ENCODE measurements at places on chromosomes 7 and 10. TPM values are rescaled to one million over a fixed set of nuclear protein-coding genes. Genes with fewer than 3 reads are reported as not detected.

GRCh38 chr10:132064082-132064755 is 1.5 kb upstream of the JAKMIP3 start:
- no peak overlapping the region for H3K4me3 ChIP-seq
- no peak overlapping the region for H3K27ac ChIP-seq
- H3K36me3 ChIP-seq: no peaks in the 10 kb centered on the region
- no peak for DNase-seq

DNA sequence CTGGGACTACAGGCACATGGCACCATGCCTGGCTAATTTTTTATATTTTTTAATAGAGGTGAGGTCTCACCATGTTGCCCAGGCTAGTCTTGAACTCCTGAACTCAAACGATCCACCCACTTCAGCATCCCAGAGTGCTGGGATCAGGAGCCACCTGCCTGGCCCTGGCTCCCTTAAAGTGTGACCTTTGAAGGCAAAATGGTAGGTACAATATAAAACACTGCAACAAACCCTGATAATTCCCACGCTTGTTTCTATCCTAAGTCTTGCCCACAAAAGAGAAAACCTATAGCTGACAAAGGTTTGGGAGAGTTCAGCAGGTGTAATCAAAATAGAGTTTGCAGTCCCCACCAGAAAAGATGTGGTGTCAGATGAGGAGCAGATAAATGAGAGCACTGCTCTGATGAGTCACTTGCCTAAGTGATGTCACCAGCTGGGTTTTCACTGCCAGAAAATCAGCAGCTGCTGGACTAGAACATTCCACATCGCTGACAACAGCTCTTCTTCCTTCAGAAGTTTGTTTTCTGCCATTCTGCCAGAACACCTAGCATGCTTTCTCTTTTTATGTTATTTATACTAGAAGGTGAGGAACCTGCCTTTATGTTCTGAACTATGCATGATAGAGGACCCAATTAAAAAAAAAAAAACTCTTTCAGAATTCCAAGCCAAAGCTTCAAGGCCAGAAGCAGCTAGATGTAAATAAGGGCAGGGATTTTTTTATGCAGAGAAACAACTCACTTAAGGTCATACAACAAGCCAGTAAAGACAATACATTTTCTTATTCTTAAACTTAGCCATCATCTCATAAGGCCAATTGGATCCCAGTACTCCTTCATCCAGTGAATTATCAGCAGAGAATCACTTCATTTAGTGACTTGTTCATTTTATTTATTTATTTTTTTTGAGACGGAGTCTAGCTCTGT is 18.0 kb downstream of the PURB start:
- H3K27me3 ChIP-seq: peaks cover 5% of the 10 kb centered on the region
- DNase-seq: peak; percentile 28
- peaks cover 9% of the 10 kb centered on the region for H3K4me1 ChIP-seq
- no peaks in the 10 kb centered on the region for H3K36me3 ChIP-seq
- no peak overlapping the region for H3K4me3 ChIP-seq

GRCh38 chr10:90579602-90580242 is 278.1 kb downstream of the HTR7 start:
- peaks cover 1% of the 10 kb centered on the region for H3K27me3 ChIP-seq
- H3K27ac ChIP-seq: no peak overlapping the region
- no peaks in the 10 kb centered on the region for H3K36me3 ChIP-seq
- H3K4me3 ChIP-seq: no peak overlapping the region
- H3K4me1 ChIP-seq: no peaks in the 10 kb centered on the region

FAM237B gene
- not detected for total RNA-seq

NME8 gene
- total RNA-seq: not detected

ATOH7 gene
- not detected for total RNA-seq

DNA sequence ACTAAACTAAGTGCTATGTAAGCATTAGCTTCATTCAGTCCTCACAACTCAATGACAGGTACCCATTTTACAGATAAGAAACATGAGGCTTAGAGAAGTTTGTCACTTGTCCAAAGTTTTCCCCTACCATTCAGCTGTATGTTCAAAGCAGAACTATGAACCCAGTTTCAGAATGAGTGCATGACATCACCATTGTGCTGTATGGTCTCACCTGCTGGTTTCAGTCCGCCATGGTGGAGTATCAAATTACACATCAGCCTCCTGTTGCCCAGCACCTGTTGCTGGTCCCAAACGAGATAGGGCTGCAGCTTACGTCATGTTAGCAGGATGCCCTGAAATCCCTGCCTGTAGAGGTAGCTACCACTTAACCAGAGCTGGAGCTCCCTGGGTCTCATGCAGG is 95.0 kb downstream of the DYNC1I1 start:
- H3K4me1 ChIP-seq: no peaks in the 10 kb centered on the region
- peaks cover 2% of the 10 kb centered on the region for H3K27me3 ChIP-seq
- DNase-seq: no peak

DNA sequence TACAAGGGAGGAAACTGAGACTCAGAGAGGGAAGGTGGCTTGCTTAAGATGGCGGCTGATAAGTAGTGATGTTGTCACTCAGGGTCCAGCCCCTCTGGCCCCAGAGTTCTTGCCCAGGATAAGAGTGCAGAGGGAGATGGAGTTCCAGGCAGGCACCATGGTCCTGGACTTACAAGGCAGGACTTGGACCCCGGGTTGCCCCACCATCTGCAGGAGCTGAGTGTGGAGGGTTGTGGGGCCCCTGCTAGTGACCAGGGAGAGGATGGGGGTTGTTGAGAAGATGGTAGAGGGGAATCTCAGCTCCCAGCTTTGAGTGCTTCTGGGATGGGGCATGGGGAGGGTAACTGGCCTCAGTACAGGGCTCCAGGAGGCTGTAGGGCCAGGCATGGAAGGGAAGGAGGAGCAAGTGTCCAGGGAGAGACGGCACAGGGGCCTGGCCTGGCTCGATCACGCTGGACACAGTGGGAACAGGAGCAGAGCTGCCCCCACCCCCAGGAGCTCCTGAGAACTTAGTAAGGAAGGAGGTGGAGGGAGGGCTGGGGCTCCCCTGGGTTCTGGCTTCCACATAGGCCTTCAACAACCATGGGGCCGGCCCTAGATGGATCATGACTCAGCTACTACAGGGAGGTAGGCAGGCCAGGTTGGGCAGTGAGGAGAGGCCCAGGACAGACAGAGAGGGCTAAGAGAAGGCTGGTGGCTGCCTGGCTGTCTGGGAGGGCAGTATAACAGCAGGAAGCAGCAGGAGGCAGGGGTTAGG is 28.2 kb downstream of the PPIF start:
- peak; percentile 12 for DNase-seq
- no peak overlapping the region for H3K4me3 ChIP-seq
- H3K4me1 ChIP-seq: peaks cover 2% of the 10 kb centered on the region
- no peaks in the 10 kb centered on the region for H3K36me3 ChIP-seq
- H3K27ac ChIP-seq: no peak overlapping the region
- peaks cover 14% of the 10 kb centered on the region for H3K27me3 ChIP-seq

CALCR gene
- total RNA-seq: not detected

- H3K27me3 ChIP-seq: peaks cover 11% of the 10 kb centered on the region
- peak; percentile 86 for DNase-seq
- peak overlapping the region; percentile 61 for H3K4me3 ChIP-seq
These were observed 16.2 kb upstream of the ZFAND2A start for GRCh38 chr7:1175967-1176851.

GRCh38 chr10:68099736-68100135 is 9.6 kb upstream of the MYPN start:
- DNase-seq: no peak
- H3K4me1 ChIP-seq: no peaks in the 10 kb centered on the region
- H3K36me3 ChIP-seq: no peaks in the 10 kb centered on the region
- H3K27me3 ChIP-seq: no peaks in the 10 kb centered on the region

OR2A42 gene
- not detected for total RNA-seq

DNA sequence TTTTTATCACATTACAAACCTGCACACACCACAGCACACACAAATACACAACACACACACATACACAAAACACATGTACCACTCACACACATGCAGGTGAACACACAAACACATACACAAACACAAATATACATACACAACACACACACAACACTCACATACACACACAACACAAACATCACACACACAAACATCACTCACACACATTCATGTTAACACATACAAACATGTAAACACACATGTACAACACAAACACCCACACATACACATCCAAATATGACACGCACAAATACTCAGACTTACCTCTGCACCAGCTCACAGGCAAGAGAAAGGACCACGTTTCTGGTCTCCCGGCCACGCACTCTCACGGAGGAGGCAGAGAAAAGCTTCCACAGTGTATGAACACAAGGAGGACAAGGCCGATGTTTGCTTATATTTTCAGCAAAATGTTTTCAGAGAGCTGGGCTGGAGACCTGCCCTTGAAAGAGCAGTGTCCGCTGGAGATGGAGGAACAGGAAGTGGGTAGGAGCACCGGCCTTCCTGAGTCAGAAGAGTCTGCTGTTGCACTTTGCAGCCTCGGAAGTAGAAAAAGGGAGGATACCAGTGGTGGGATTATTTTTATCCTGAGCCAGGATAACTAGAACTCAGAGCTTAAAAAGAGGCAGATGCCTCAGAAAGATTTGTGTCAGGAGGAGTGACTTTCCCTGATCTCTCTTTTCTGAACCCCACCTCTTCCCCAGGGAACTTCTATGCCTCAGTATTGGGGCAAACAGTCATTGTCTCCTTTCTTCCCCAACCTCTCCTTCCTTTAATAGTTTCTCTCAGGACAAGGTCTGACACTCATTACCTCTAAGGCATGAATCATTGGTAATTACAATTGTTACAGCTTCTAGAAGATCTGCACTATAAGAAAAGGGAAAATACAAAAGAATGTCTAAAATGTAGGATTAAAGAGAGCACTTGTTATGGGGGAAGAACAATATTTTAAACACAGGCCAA is at the start of gene GIMAP6:
GIMAP6 (minus strand) TSS at position 520 of the 999 bp plus-strand sequence. CDS start 2,243 bp downstream, outside the sequence.
- H3K27ac ChIP-seq: peak within 1 kb of the TSS; percentile 89
- peak within 1 kb of the TSS; percentile 98 for H3K4me3 ChIP-seq
- peaks cover 77% of the 10 kb centered on the region for H3K36me3 ChIP-seq
- H3K27me3 ChIP-seq: no peaks in the 10 kb centered on the region
- peak; percentile 56 for DNase-seq

Measured in activated CD4-positive, alpha-beta memory T cell treated with anti-CD3 and anti-CD28 coated beads, Interleukin-2, amount 10 ng/mL, durations not matched to agents 7 days and 5 days (primary cell).